Activated CD4-positive, alpha-beta T cell treated with anti-CD3 and anti-CD28 coated beads, Interleukin-2, amount 10 ng/mL, durations not matched to agents 24 days and 14 days (primary cell): ENCODE measurements at places on chromosomes 6 and 20. TPM values are rescaled to one million over a fixed set of nuclear protein-coding genes. Genes with fewer than 3 reads are reported as not detected.

DNA sequence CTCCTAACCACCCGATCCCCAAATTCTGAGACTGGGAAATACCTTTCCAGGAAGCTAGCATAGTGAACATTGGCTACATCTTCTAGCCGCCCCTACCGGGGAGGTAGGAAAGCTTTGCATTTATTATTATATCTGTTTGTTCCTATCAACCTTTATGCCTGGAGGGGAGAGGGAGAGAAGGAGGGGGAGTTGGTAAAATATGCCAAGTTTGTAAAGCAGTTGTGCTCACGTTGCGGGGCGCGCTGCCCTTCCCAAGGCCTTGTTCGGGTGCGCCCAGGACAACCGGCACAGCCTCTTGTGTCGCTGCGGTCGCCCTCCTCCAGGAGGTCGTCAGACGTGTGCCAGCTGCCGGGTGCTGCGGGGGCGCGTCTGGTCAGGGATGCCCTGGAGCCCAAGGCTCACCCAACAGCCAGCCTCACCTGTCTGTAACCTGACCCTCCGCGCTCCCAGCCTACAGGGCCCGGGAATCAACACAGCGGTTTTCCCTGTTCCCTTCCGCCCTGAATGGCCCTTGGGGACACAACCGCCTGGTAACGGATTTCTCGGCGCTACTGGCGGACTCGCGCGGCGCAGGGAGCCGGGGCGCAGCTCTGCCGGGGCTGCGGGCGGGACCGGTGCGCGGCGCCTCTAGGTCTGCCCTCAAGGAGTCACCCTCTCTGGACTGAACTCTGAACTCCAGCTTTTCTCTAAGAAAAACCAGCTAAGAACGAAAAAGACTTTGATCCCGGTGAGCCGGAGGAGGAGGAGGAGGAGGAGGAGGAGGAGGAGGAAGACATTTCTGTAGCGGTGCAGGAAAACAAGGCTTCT is 1.1 kb upstream of the OVOL2 start:
- no peak for DNase-seq

STMND1 gene
- not detected in 2 replicates for total RNA-seq

- no peak for DNase-seq
Measured at GRCh38 chr6:104943781-104944180, 13.1 kb upstream of the LIN28B start.

- no peak for DNase-seq
Measured at GRCh38 chr6:36904114-36904513, 18.4 kb downstream of the C6orf89 start.

- DNase-seq: peak; percentile 17
Measured at GRCh38 chr6:159533016-159533415, 160.0 kb downstream of the SOD2 start.

DNA sequence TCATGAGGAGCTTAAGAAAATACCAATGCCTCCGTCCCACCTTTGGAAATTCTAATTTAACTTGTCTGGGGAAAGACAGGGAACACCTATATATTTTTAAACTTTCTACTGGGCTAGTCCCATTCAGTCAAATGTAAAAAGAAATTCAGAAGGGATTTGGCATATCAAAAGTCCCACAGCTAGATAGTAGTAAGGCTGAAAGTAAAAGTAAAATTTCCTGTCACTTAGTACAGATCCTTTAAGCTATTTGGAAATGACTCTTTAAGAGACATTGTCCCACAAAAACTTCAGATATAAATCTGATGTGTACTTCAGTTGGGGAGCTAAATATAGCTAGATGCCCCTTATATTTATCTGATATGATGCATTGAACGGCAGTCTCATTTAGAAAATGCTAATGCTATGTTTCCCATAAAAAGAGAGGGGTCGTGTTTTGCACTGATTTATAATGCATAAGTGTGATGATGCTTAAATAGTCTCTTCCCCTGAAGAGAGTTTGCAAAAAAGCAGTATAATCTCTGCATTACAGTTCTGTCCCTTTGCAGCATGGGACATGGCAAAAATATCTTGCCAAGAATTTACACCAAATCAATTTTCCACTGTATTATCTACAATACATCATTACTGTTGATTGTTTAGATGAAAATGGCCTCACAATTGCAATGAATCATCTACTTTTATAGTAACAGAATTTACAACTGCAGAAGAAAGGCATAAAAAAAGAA is 860.8 kb upstream of the MAP3K7 start:
- no peak for DNase-seq

- no peak for DNase-seq
Measured at GRCh38 chr20:6502999-6503398, 264.5 kb upstream of the BMP2 start.

DNA sequence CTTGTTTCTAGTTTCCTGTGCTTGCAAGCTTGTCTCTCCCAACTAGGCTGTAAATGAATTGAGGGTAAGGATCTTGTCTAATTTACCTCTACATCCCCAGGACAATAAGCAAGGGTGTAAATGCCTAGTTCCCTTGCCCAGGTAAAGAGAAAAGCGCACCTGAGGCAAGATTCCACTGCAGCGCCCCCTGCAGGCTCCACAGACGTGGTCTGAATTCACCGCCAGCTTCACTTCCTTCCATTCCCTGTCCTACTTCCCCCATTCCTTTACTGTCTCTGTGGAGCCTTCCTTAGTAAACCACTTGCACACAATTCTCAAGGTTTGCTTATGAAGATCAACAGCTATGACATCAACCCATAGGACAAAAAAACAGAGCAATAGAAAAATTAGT is 42.3 kb downstream of the ANKEF1 start:
- DNase-seq: no peak

SLC32A1 gene
- not detected in 2 replicates for total RNA-seq

DNA sequence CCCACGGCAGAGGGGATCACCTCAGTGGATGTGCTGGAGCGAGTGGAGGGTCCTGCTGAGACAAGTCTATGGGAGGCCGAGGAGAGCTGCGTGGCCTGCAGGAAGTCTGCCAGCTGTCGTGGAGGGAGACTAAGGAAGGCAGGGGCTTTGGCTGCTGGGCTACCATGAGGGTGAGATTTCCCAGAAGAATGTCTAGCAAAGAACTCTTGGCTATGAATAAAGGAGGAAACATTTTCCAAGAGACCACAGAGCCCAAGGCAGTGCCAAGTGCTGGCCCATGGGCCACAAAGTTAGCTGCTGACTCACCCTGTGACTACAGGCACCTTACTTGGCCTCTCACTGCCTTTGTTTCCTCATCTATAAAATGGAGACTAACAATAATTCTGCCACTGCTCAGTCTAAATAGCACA is 73.4 kb downstream of the PRDM1 start:
- DNase-seq: no peak

ZNF343 gene
- total RNA-seq: 18.9 and 21.4 TPM in 2 replicates

DNA sequence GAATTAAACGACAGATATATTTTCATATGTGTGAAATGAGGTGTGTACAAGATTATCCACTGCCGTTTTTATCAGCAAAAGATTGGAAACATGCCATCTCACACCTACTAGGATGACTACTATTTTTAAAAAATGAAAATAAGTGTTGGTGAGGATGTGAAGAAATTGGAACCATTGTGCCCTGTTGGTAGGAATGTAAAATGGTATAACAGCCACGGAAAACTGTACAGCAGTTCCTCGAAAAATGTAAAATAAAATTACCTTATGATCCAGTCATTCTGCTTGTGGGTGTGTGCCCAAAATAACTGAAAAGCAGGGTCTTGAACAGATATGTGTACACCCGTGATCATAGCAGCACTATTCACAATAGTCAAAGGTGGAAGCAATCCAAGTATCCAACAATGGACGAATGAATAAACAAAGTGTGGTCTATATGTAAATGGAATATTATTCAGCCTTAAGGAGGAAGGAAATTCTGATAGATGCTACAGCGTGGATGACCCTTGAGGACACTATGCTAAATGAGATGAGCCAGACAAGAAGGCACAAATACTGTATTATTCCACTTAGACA is 27.0 kb upstream of the CCN5 start:
- no peak for DNase-seq

ADGRF1 gene
- total RNA-seq: not detected in 2 replicates
